ENCODE measurements at places on chromosomes 16 and 17.

DNA sequence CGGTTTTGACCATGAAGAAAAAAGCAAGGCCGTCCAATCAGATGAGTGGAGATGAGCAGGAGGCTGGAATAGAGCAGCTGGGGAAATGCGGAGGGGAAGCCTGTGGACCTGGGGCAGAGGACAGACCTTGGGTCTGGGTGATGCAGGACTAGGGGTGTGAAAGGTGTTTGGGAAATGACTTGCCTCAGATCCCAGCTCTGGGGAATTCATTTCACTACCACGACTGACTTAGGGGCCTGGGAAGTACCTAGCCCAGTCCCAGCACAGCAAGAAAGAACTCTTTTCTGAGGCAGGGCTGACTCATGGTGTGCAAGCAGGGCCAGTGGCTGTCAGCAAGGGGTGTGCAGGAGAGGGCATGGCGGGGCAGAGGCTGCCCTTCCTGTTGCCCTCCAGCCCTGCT, 14.8 kb downstream of the DNAI2 start:
- DNase-seq: no peak

DNA sequence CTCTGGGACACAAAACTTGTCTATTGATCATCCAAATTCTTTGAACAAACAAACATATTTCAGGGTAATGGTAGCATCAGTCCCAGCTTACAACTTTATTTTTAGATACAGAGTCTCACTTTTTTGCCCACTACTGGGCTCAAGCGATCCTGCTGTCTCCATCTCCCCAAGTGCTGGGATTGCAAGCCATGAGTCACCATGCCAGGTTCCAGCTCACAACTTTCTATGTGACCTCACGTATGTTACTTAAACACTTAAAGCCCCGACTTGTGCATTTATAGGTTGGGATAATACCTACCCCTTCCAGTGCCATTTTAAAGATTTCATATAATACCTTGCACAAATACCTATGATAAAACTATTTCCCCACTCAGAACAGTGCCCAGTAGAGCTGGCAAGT, 42.0 kb upstream of the KSR1 start:
- no peak for DNase-seq

DNA sequence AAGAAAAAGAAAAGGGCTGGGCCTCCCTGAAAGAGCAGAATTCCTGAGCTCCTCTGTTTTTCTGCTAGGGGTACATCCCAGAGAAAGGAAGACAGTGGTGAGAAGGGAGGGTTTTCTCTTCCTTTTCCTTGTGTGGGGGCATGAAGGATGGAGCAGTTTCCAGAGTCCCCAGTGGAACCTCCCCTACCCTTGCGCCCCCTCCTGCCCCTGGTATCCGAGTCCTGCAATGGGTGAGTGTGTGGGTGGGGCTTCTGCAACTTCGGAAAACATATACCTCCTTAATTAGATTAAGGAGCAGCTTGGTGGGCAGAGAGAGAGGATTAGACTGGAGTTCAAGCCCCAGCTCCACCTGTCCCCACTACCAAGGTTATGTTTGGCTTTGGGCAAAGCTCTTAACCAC, 5.4 kb upstream of the GIP start:
- DNase-seq: no peak

DNA sequence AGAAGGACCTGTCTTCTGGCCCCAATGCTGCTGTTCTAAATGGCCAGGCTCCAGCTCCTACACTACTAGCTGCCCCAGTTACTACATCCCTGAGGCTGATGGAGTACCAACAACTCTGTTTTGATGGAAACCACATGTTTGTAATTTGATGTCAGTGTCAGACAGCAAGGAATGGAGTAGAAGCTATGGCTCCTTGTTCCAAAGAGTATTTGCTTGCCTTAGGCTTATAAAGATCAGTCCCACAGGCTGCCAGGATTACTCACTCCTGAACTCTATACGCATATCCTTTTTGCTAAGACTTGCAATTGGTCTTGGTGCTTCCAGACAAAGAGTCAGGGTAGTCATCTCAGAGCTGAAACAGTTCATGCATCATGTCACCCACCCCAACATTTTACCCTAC, 139.6 kb downstream of the HS3ST3A1 start:
- DNase-seq: no peak

DNA sequence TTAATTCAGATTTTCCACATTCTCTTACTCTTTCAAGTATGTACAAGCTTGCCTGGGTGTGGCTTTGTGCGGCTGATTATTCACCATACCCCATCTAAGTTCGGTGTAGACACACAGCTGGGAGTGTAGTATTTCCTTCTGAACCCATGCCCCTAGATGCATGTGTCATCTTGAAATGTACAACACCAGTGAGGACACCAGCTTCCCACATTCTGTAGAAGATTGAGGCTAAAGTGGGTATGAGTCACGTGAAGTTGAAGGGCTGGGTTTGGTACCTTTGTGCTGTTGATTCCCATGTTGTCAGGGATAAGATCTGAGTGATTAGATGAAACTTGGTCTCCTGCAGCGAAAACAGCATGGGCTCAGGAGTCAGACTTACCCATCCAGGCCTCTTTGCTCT, 14.6 kb upstream of the DHX8 start:
- DNase-seq: no peak

GRCh38 chr17:83118071-83118841, 38.8 kb downstream of the METRNL start:
- no peak for DNase-seq

DNA sequence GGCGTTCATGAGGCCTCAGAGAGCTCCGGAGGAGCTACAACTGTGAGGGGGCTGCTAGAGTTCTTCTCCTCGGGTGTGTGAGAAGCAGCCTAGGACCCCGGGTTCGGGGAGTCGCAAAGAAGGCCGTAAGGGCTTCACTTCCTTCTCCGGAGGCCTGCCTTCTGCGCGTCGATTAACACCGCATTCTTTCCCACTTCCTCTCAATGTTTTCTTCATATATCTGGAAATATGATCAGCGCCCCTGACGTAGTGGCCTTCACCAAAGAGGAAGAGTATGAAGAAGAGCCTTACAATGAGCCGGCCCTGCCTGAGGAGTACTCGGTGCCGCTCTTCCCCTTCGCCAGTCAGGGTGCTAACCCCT, 449 bp downstream of the SMCR8 start:
- no peak for DNase-seq

- DNase-seq: no peak
These were observed 48.7 kb upstream of the GSE1 start for GRCh38 chr16:85564277-85565051.

DNA sequence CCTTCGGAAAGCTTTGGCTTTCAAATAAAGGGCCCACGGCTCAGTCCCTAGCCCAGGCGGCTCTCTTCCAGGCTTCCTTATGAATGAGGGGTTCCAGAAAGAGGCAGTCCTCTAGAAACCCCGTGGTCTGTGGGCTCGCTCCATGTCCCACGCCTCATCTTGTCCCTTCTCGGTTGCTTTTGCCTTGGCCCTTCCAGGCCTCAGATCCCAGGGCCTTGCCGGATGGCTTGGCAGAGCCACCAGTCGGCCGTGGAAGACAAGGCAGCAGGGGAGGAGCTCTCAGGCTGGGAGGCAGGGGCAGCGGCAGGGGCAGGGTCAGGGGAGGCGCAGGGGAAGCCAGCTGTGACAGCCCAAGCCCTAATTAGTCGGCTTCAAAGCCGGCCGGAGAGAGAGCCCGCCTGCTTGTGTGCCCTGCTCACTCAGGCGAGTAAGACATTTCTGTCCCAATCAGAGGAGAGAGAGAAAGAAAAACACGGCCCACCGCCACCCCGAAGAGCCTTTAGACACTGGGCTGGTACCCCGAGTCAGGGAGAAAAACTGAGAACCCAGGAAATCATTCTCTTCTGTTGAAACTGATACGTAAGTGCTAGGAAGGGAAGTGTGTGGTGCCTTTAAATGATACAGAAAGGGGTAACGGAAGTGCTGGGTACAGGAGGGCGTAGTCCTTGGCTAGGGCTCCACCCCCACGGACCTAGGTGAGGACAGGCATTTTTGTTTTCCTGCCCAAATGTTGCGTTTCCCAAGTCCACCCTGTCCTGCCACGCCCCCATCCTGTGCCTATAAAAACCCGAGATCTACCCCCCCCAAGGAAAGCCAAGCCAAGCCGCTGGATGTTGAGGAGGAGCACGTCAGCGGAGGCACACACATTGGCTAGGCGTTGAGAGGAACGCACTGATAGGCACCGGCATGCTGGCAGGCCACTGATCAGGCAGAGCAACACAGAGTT, 27.8 kb upstream of the MEIOC start:
- peak; percentile 86 for DNase-seq

GRCh38 chr16:73949574-73950320, 346.9 kb upstream of the PSMD7 start:
- no peak for DNase-seq

- DNase-seq: no peak
These were observed 44.6 kb upstream of the ZNF750 start for GRCh38 chr17:82884341-82884969.

DNA sequence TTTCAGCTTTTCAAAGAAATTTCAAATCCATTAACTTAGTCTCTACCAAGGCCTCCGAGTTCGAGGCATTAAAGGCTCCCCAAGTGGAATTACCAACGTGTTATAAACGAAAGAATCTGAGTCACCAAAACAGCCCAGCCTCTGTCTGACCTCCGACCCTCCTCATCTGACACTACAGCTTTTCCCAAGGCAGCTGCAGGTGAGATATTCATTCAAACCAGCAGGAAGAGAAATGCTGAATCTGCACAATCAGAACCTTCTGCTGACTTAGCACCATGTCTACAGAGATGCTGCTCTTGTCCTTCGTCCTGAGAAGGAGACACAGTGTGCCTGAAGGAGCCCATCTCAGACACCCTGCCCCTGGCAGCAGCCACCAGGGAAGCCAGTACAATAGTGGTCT, 30.5 kb downstream of the GRIN2A start:
- no peak for DNase-seq

GRCh38 chr17:82385559-82386254, 14.1 kb downstream of the UTS2R start:
- DNase-seq: no peak

Measured in BE2C (cell line).